ENCODE measurements at places on chromosomes 4 and X.

- DNase-seq, result no peak
These were observed 56.1 kb upstream of the HELT start for GRCh38 chr4:184962125-184962638.

GRCh38 chrX:13091111-13091765 is 46.8 kb upstream of the FAM9C start:
- DNase-seq, result no peak

DNA sequence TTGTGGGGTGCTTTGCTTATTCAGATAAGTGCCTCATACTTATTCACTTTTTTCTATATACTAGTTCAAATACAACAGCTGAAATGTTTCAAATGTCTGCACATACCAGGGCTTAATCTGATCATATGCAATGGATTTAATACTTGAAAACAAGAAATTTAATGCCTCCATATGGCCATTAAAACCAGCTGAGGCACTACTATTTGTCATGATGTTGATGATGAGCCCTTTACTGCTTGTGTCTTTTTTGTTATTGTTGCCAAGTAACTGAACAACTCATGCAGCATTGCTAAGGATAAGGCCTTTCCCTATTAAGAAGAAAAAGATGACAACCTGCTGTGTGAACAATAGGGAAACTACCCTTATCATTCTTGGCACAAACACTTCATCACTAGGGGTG is 52.5 kb downstream of the MAGEB10 start:
- DNase-seq, result no peak

DNA sequence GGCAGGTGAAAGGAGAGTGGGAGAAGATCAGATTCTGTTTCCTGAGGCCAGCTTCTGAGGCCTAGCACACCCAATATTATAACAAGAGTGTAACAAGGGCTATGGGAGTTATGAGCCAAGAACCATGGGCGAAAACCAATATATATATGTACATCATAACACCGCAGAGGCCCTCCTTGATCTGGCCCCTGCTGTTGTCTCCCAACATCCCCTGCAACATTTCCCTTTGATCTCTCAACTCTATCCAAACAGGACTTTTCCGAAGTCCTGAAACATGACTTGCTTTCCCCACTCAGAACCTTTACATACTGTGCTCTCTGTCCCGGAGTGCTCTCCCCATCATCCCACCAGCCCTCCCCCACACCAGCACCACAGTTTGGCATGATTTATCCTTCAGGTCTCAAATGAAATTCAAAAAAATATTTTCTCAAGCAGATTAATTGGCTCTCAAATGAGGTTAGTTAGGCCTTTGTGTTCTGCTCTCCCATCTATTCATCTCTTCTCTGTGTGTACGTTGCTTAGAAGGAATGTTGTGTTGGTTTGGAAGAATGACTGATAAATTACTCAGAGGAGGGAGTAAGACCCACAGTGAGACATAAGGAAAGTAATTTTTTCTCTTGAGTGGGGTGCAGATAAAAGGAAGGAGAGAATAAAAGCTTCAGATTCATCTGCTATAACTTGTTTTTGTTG is 58.1 kb upstream of the SMIM10 start:
- DNase-seq, result no peak

DNA sequence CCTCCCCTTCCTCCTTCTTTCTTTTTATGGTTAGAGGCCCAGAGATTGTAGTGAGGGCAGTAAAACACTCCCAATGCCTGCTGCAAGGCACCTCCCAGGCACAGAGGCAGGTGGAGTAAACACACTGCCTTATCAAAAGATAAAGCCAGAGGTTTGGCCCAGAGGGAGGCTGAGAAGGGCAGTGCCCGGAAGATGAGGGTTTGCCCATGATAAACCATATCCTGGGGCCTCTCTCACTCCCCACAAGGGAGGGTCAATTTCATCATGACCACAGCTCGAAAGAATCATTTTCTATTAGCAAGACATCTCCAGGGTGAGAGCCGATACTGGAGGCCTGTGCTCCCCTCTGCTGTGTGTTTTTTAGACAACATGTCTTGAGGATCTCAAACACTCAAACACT is 98.5 kb upstream of the FAM9C start:
- DNase-seq, result no peak

DNA sequence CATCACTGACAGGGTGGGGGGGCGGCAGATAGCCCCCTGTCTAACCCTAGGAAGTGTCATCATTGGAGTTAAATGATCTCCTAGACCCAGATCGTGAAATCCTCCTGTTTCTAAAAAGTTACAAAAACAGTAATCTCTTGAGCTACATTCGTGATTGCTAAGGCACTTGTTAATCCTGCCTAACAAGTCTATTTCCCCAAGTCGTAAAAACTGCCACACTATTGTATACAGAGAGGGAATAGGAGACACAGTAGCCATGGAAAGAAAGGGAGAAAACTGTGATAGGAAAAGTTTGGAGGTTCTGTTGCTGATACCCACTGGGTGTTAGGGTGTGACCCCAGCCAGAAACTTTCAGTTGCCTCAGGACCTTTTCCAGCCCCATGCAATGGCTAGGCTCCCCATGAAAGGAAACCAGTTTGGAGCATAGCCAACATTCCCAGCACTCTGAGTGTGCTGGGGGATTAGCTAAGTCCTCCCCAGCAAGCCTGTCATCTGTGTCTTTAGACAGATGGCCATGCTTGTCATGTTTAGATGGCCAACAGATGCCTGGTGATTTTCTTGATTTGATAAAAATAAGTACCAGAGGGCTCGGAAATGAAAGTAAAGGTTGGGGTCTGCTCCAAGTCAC is 63.3 kb upstream of the ANXA10 start:
- DNase-seq, result no peak

DNA sequence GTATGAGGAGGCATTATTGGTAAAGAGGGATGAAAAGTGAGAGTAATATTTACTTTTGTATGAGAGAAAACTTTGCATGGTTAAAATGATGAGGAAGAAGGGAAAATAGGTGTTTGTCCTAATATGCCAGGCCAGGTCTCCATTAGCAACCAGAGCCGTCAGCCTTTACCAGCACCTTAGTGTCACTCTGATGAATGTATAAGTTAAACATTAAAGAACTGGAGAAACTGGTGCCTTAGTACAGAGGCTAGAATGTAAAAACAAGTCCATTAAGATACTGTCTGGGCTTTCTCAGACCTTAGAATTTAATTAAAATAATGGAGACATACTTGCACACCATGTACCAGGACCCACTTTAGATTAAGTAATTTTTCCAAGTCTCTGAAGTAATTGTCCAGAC is 222.3 kb downstream of the FAM47A start:
- DNase-seq, result no peak

DNA sequence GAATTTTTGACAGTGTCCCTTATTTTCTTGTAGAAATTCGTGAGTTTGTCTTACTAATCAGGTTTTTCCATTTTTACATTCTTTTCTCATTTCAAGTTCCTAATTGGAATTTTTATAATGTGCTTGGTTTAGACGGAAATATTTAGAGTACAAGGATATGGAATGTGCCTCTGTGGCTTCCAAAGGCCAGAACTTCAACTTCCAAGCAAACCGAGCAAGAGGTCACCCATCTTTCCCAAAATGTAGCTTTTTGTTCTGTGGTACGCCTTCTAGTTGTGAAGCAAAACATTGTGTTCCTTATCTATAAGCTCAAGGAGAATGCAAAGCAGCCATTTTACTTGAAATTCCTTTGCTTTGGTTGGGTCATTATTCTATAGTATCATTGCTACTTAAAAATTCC is 212.8 kb upstream of the PACRGL start:
- DNase-seq, result no peak

DNA sequence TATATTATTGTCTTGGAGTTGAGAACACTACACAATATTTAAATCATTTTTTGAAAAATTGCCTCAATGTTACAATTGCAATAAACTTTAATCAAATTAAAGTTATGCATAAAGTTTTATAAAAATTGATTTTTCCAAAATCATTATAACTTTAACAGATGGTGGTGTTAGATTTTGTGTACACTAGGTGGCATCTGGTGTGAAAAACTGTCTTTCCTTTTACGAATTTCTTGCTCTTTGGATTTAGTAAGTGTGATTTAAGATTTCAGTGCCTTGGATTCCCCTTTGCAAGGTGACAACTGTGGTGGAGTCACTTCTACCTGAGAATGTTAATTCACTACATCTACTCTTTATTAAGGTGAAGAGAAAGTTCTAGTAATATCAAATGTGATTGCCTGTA is 91.6 kb downstream of the AREG start:
- no peak for DNase-seq

GRCh38 chr4:1479454-1479853 is 73.2 kb upstream of the NKX1-1 start:
- DNase-seq, result no peak

DNA sequence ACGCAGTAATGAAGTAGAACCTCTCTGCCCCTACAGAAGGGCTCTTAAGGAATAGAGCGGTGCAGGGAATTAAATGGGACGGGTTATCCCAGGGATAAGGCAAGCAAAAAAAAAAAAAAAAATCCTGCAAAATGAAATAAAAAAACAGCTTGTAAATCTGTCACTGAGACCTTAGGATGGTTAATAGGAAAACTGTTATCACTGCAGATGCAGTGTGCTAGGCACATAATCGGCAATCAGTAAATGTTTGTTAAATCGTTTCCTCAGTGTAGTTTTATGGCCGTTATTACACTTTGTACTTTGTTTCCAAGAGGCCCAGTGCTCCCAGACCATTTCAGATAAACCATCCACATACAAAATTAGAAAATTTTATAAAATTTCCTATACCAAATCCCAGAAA is 1.0 kb downstream of the HNRNPH2 start:
- no peak for DNase-seq

- peak; percentile 57 for DNase-seq
These were observed at the start of gene SPINK2 for GRCh38 chr4:56821381-56822243. Gene SPINK2, minus strand, starts transcription at chr4:56821701. Its CDS starts 39 bp downstream, at chr4:56821662.

GRCh38 chrX:49198540-49199314 is 1.3 kb downstream of the SYP start:
- DNase-seq, result no peak

Measured in activated T-cell treated with anti-CD3 and anti-CD28 coated beads for 1 hour (primary cell).